ENCODE measurements at places on chromosomes 13 and 19. TPM values are rescaled to one million over a fixed set of nuclear protein-coding genes. Genes with fewer than 3 reads are reported as not detected.
A peak's percentile ranks its signal among the peaks of the same experiment; 100 is the strongest.

- no peak overlapping the region for H3K4me3 ChIP-seq
- H3K27ac ChIP-seq: no peak overlapping the region
- DNase-seq: no peak
- H3K36me3 ChIP-seq: peaks cover 4% of the 10 kb centered on the region
Observed at GRCh38 chr19:17737690-17738153, 13.6 kb upstream of the FCHO1 start.

- H3K27me3 ChIP-seq: no peaks in the 10 kb centered on the region
- H3K4me1 ChIP-seq: no peaks in the 10 kb centered on the region
- no peak overlapping the region for H3K27ac ChIP-seq
- no peaks in the 10 kb centered on the region for H3K36me3 ChIP-seq
- H3K4me3 ChIP-seq: no peak overlapping the region
Observed at GRCh38 chr13:61975001-61975400, 559.4 kb upstream of the PCDH20 start.

GRCh38 chr19:38663957-38664502 is 16.6 kb downstream of the ACTN4 start:
- DNase-seq: no peak
- no peak overlapping the region for H3K4me3 ChIP-seq
- peaks cover 10% of the 10 kb centered on the region for H3K36me3 ChIP-seq
- peaks cover 44% of the 10 kb centered on the region for H3K4me1 ChIP-seq

DNA sequence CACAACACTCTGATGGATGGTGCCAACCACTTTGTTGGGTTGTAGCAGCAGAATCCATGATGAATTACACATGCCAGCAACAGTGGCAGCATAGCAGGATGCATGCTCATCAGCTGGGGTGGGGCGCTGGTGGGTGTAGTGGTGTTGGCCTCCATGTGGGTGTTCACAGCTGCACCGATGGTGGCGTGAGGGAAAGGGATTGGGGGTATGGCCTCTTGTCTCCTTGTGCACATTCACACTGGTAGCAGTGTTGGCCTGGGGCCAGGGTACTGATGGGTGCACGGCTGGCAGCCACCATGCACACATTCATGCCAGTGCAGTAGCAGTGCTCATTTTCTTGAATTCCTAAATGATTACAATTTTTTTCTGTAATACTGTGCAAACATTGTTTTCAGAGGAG is 2748.8 kb upstream of the PCDH20 start:
- H3K27me3 ChIP-seq: no peaks in the 10 kb centered on the region
- H3K4me3 ChIP-seq: no peak overlapping the region
- H3K4me1 ChIP-seq: no peaks in the 10 kb centered on the region
- H3K27ac ChIP-seq: no peak overlapping the region

DNA sequence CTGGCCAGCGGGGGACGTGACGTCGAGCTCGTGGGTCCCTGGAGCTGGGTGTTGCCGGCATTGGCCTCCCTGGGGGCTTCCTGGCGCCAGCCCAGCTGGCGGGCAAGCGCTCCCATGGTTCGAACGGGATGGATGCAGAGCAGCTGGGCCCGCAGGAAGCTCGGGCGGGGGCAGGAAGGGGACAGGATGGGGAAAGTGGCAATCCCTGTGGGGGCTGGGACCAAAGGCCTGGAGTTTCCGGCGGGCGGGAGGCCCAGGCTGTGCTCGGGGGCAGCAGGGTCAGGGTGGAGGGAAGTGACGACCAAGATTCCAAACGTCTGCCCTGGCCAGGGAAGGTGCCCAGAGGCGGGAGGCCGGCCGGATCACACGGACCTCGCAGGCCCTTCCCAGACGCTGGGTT is 19.3 kb downstream of the PALM start:
- H3K27ac ChIP-seq: no peak overlapping the region
- no peak for DNase-seq
- H3K27me3 ChIP-seq: no peaks in the 10 kb centered on the region
- peaks cover under 1% of the 10 kb centered on the region for H3K4me1 ChIP-seq

DNA sequence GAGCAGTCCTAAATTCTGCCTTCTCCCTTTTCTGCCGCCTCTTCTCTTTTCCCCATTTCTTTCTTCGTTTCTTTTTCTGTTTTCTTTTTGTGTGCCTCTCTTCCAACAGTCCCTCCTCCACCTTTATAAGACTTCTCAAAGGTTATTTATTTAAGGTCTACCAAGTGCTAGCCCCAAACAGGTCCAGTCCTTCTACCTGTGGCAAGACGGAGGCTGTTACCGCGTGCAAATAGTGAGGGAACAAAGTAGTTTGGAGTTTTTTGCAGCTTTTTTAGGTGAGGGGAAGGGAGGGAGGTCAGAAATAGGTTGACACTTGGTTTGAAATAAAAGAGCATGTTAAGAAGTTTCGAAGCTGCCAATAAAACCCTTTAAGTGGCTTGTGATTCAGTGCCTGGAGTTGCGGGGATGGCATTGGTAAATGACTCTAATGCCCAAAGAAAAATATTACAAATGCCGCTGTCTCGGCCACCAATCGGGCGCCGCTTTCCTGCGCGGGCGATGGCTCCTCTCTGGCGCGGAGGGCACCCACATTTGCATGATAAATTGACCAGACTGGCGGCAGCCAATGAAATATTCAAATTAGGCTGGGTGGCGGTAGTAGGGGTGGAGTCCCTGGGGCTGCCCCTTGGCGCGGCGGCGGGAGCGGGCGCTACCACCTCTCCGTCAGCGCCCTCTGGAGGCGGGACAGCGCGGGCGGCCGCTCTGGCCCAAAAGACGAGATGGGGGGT is 7.5 kb upstream of the TSHZ3 start:
- no peaks in the 10 kb centered on the region for H3K36me3 ChIP-seq
- no peak overlapping the region for H3K4me3 ChIP-seq
- no peak for DNase-seq
- H3K4me1 ChIP-seq: no peaks in the 10 kb centered on the region
- no peak overlapping the region for H3K27ac ChIP-seq

GRCh38 chr19:6773323-6773931 is 919 bp downstream of the VAV1 start:
- DNase-seq: peak; percentile 64
- no peaks in the 10 kb centered on the region for H3K36me3 ChIP-seq
- peaks cover 26% of the 10 kb centered on the region for H3K4me1 ChIP-seq
- H3K27ac ChIP-seq: peak overlapping the region; percentile 94

DNA sequence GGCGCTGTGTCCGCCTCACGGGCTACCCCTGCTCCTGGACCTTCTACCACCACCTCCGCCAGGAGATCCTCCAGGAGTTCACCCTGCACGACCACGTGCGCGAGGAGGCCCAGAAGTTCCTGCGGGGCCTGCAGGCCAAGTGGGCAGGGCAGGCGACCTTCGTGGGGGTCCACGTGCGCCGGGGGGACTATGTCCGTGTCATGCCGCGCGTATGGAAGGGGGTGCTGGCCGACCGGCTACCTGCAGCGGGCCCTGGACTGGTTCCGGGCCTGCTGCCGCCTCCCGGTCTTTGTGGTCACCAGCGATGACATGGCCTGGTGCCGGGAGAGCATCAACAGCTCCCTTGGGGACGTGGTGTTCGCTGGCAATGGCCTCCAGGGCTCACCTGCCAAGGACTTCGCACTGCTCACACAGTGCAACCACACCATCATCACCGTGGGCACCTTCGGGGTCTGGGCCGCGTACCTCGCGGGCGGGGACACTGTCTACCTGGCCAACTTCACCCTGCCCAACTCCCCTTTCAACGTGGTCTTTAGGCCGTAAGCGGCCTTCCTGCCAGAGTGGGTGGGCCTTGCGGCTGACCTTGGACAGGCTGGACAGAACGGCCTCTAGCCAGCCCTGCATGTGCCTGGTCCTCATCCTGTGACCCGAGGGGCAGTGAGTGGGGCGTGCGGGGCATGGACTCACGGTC is 7.8 kb upstream of the NTN5 start:
- H3K4me3 ChIP-seq: no peak overlapping the region
- H3K27ac ChIP-seq: no peak overlapping the region
- no peak for DNase-seq
- H3K36me3 ChIP-seq: no peaks in the 10 kb centered on the region
- peaks cover 2% of the 10 kb centered on the region for H3K27me3 ChIP-seq

GRCh38 chr13:67437244-67437643 is 207.1 kb upstream of the PCDH9 start:
- DNase-seq: no peak
- H3K4me3 ChIP-seq: no peak overlapping the region
- H3K27me3 ChIP-seq: no peaks in the 10 kb centered on the region
- H3K4me1 ChIP-seq: no peaks in the 10 kb centered on the region
- no peak overlapping the region for H3K27ac ChIP-seq

DNA sequence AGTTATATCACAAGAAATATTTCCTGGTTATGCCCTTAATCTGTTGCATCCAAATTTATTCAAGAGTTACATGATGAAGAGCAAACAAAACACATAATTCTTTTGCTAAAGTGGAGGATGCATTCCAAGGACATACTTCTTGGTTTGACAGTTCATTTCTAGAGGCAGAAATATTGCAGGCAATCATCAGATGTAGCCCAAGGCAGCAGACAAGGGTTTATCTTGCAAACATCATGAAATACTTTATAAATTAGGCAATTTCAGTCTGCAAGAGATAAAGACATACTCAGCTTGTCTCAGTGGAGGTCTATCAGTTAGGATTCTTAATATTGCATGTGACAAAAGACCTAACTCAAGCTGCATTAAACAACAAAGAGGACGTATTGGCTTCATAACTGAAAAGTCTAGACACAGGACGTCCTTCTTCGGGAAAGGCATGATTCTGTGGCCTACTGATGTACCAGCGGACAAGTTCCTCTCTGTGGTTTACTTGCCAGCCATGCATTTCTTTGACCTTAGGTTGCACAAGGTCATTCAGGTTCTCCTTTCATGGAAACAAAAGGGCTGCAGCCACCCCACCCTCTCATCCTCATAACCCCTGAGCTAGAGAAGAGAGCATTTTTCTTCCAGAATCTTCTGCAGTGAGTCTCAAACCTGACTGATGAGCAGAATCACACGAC is 204.1 kb downstream of the KATNAL1 start:
- no peaks in the 10 kb centered on the region for H3K27me3 ChIP-seq
- DNase-seq: no peak
- no peak overlapping the region for H3K27ac ChIP-seq
- H3K4me3 ChIP-seq: no peak overlapping the region
- H3K4me1 ChIP-seq: no peaks in the 10 kb centered on the region

DNA sequence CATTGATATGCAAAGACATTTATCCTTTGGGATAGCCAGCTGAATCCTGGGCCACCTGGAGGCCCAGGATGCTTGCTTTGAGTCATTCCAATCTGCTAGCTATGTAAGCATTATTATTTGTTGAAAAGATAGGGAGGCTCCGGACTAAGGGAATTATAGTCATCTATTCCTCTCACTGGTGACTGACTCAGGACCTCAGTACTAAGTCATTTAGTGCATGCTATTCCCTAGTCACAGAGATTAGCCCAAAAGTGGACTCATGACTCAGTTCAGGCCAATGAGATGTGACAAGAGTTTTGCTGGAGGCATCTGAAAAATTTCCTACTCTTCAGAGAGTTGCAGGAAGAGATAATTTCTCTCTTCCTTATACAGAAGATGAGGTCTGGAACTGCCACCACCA is 67.9 kb upstream of the ITM2B start:
- no peak overlapping the region for H3K27ac ChIP-seq
- no peaks in the 10 kb centered on the region for H3K36me3 ChIP-seq
- no peaks in the 10 kb centered on the region for H3K4me1 ChIP-seq
- 0 out of 2 replicates have a peak, but pooled peaks cover 2% of the 10 kb centered on the region for H3K27me3 ChIP-seq

DNA sequence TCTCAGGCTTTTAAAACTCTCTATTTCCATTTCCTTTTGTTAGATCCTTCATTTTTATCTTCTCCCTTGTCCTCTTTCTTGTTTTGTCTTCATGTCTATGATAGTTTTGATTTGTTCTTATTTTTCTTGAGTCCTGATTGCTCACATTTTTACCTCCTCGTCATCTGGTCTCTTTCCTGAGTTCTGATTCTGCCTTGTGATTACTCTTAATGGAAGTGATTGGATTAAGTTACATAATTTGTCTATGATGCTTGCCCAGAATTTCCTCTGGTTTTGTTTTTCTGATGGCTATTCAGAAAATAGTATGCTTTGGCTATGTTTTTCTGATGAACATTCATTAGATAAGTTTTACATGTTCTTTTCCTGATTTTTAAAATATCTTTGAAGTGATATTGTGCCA is 102.6 kb downstream of the DNAJC3 start:
- no peaks in the 10 kb centered on the region for H3K4me1 ChIP-seq
- H3K27ac ChIP-seq: no peak overlapping the region
- no peak for DNase-seq

GRCh38 chr19:16449330-16449961 is 22.3 kb downstream of the EPS15L1 start:
- H3K27me3 ChIP-seq: no peaks in the 10 kb centered on the region
- peak overlapping the region; percentile 99 for H3K27ac ChIP-seq
- peaks cover 67% of the 10 kb centered on the region for H3K4me1 ChIP-seq
- peak overlapping the region; percentile 18 for H3K4me3 ChIP-seq
- no peaks in the 10 kb centered on the region for H3K36me3 ChIP-seq

DNA sequence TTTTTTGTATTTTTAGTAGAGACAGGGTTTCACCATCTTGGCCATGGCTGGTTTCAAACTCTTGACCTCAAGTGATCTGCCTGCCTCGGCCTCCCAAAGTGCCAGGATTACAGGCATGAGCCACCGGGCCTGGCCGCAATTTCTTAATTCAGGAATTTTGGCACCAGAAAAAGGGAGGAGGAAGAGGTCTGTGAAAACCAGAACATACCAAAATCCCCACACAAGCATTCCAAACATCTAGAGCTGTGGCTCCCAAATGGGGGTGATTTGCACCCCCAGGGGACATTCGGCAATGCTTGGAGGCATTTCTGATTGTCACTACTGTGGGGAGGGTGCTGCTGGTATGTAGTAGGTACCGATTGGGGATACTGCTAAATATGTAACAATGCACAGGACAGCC is 40.2 kb upstream of the ABCC4 start:
- H3K27me3 ChIP-seq: no peaks in the 10 kb centered on the region
- DNase-seq: no peak
- no peak overlapping the region for H3K4me3 ChIP-seq
- H3K4me1 ChIP-seq: no peaks in the 10 kb centered on the region

DNA sequence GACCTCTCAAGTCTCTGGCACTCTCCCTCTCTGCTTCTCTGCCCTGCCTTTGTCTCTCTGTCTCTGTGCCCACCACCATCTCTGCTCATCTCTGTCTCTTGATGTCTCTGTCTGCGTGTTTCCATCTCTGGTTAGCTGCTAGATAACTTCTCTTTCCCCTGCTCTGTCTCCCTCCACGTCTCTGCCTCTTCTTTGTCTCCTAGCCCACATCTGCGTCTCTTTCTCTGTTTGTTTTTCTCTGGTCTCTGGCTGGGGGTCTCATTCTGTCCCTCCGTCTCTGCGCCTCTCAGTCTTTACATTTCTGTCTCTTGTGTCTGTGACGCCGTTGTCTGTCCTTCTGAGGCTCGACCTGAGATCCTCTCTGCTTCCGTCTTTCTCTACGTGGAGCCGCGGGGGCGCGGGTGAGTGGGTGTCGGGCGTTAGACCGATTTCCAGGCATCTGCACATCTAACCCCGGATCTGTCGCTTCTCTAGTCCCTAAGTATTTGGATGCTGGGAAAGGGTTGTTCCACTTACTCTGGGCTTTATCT is 386 bp downstream of the GIPR start:
- H3K36me3 ChIP-seq: no peaks in the 10 kb centered on the region
- H3K27me3 ChIP-seq: no peaks in the 10 kb centered on the region
- peak overlapping the region; percentile 88 for H3K27ac ChIP-seq
- peaks cover 9% of the 10 kb centered on the region for H3K4me1 ChIP-seq
- H3K4me3 ChIP-seq: peak overlapping the region; percentile 94

Gene ZNF473
- polyA plus RNA-seq: 6.9 TPM

Gene ANKLE1
- 17.8 TPM for polyA plus RNA-seq

Gene IFNL4
- not detected for polyA plus RNA-seq

Gene CDC34
- 41.1 TPM for polyA plus RNA-seq

Data from GM12878 (cell line).